ENCODE measurements at places on chromosomes 4 and X. TPM values are rescaled to one million over a fixed set of nuclear protein-coding genes. Genes with fewer than 3 reads are reported as not detected.
A peak's percentile ranks its signal among the peaks of the same experiment; 100 is the strongest.

The SGMS2 gene
- total RNA-seq: 11.2 TPM

The RTL5 gene
- 2.9 TPM for total RNA-seq

GRCh38 chrX:140866446-140866845 lies 135.9 kb upstream of the SPANXB1 start:
- no peaks in the 10 kb centered on the region for H3K36me3 ChIP-seq
- no peaks in the 10 kb centered on the region for H3K4me1 ChIP-seq
- H3K27ac ChIP-seq: no peak overlapping the region
- H3K27me3 ChIP-seq: no peaks in the 10 kb centered on the region
- H3K4me3 ChIP-seq: no peak overlapping the region

- H3K27me3 ChIP-seq: no peaks in the 10 kb centered on the region
- H3K36me3 ChIP-seq: no peaks in the 10 kb centered on the region
- no peaks in the 10 kb centered on the region for H3K4me1 ChIP-seq
- no peak overlapping the region for H3K4me3 ChIP-seq
- DNase-seq: peak; percentile 92
Observed at GRCh38 chr4:25299476-25300203, 12.9 kb upstream of the ZCCHC4 start.

- no peak for DNase-seq
- no peak overlapping the region for H3K4me3 ChIP-seq
- H3K27ac ChIP-seq: no peak overlapping the region
- no peaks in the 10 kb centered on the region for H3K36me3 ChIP-seq
- peaks cover 24% of the 10 kb centered on the region for H3K4me1 ChIP-seq
Observed at GRCh38 chrX:71256051-71256450, 2.1 kb upstream of the ZMYM3 start.

- H3K27ac ChIP-seq: no peak overlapping the region
- H3K4me1 ChIP-seq: no peaks in the 10 kb centered on the region
Observed at GRCh38 chrX:134658760-134659023, 421 bp upstream of the PLAC1 start.

DNA sequence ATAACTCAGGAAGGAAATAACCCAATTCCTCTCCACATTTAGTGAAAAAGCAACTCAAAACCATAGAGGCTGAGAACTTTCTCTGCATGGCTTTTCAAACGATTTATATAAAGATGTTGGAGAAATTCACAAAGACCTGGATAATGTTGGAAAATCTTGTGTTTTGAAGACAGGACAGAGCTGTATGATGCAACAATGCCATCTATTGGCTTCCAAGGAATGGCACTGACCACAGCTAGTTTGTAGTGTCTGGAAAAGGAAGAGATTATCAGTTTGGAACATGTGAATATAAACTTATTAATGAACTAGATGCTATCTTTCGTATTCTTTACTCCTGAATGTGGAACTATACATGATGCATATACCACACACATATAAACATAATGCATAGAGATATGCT lies 503.6 kb downstream of the IL1RAPL1 start:
- no peak overlapping the region for H3K27ac ChIP-seq
- no peaks in the 10 kb centered on the region for H3K4me1 ChIP-seq
- no peaks in the 10 kb centered on the region for H3K27me3 ChIP-seq
- no peak overlapping the region for H3K4me3 ChIP-seq
- no peak for DNase-seq

The XAGE1A gene
- total RNA-seq: not detected

The MAGEA12 gene
- total RNA-seq: not detected

DNA sequence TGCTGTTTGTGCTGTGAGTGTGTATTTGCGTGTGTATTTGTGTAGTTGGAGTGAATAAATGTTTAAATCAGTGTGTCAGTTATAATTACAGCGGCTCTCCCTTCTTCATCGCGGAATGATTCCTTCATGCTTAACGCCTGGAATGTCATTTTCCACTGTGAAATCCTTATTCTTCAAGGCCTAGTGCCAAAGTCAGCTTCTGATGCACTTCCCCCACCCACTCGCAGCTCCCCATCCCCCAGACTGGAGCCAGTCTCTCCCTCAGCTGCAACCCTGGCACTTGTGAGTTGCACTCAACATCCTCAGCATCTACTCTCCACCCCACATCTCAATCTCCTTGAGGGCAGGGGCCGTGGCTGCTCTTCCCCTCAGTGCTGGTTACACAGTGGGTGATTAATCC lies 583.0 kb downstream of the BCOR start:
- H3K4me3 ChIP-seq: no peak overlapping the region
- H3K36me3 ChIP-seq: no peaks in the 10 kb centered on the region
- H3K4me1 ChIP-seq: no peaks in the 10 kb centered on the region
- DNase-seq: peak; percentile 57

- no peaks in the 10 kb centered on the region for H3K27me3 ChIP-seq
- H3K4me3 ChIP-seq: no peak overlapping the region
- no peak overlapping the region for H3K27ac ChIP-seq
Observed at GRCh38 chrX:16664626-16665025, 14.7 kb downstream of the S100G start.

DNA sequence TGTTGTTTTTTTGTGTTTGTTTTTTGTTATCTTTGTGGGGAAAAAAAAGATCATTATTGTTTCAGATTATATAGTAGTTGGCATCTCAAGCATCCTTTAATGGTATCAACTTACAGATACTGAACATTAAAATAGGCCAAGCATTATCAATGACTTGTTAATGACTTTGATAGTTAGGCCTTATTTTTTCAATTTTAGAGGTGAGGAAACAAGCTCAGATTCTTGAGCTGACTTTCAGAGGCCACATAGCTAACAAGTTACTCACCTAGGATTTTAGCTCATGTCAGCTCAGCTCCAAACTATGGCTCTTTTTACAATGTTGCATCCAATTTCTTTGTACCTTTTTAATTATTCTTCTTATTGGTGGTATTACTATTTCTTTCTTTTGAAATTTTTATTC lies 471 bp upstream of the PLAC8 start:
- H3K27ac ChIP-seq: peak overlapping the region; percentile 83
- H3K36me3 ChIP-seq: no peaks in the 10 kb centered on the region
- peaks cover 8% of the 10 kb centered on the region for H3K4me1 ChIP-seq
- DNase-seq: no peak
- H3K4me3 ChIP-seq: no peak overlapping the region

- no peak overlapping the region for H3K27ac ChIP-seq
- H3K27me3 ChIP-seq: no peaks in the 10 kb centered on the region
- DNase-seq: no peak
- no peak overlapping the region for H3K4me3 ChIP-seq
Observed at GRCh38 chr4:185287031-185287430, 77.6 kb downstream of the SNX25 start.

DNA sequence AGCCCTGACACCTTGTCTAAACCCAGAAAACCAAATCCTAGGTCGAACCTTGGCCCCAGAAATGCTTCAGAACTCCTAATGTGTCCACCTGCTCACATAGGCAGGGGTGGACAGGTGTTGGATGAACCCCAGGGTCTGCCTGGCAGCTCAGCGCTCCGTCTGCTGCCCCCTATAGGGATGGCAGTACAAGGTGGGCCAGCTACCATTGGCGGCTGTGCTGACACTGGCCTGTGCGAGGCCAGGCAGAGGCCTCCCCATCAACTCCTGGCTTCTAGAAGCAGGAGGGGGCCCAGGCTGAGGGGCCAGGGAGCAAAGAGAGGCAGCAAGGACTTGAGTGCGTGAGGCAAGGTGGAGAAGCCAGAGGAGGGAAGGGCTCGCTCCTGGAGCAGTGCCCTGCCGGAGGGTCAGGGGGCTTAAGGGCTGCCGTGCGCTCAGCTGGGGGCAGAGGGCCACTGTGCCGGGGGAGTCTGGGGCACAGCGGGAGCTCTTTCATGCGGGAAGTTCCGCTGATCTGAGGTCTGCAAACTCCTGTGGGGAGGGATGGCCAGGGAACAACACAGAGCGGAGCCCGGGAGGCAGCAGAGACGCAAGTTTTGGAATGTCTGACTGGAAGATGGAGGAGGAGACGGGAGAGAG lies 20.6 kb downstream of the CCNQ start:
- no peak for DNase-seq
- H3K27me3 ChIP-seq: no peaks in the 10 kb centered on the region
- no peaks in the 10 kb centered on the region for H3K36me3 ChIP-seq
- H3K27ac ChIP-seq: no peak overlapping the region
- no peaks in the 10 kb centered on the region for H3K4me1 ChIP-seq
- H3K4me3 ChIP-seq: no peak overlapping the region

DNA sequence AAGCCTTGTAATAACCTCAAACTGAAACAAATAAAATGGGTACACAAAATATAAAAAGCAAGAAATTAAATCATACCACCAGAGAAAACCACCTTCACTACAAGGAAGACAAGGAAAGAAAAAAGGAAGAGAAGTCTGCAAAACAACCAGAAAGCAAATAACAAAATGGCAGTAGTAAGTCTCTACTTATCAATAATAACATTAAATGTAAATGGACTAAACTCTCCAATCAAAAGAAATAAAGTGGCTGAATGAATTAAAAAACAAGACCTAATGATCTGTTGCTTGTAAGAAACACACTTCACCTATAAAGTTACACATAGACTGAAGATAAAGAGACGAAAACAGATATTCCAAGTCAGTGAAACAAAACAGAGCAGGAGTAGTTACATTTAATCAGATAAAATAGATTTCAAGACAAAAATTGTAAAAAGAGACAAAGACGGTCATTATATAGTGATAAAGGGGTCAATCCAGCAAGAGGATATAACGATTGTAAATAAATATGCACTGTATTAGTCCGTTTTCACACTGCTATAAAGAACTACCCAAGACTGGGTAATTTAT lies 144.1 kb downstream of the MAB21L2 start:
- peaks cover 15% of the 10 kb centered on the region for H3K4me1 ChIP-seq
- H3K36me3 ChIP-seq: peaks cover 19% of the 10 kb centered on the region
- H3K4me3 ChIP-seq: no peak overlapping the region
- no peaks in the 10 kb centered on the region for H3K27me3 ChIP-seq
- H3K27ac ChIP-seq: no peak overlapping the region
- DNase-seq: no peak

- DNase-seq: no peak
- no peaks in the 10 kb centered on the region for H3K27me3 ChIP-seq
- H3K36me3 ChIP-seq: peaks cover 33% of the 10 kb centered on the region
- no peak overlapping the region for H3K27ac ChIP-seq
Observed at GRCh38 chr4:106287353-106287969, 28.5 kb downstream of the TBCK start.

The SPANXC gene
- not detected for total RNA-seq

The HPGD gene
- total RNA-seq: 93.3 TPM

The ALPK1 gene
- total RNA-seq: 37.5 TPM

GRCh38 chrX:37509349-37509748 lies 62.1 kb upstream of the LANCL3 start:
- H3K27ac ChIP-seq: no peak overlapping the region
- no peak overlapping the region for H3K4me3 ChIP-seq
- no peaks in the 10 kb centered on the region for H3K4me1 ChIP-seq
- H3K27me3 ChIP-seq: no peaks in the 10 kb centered on the region

GRCh38 chr4:39655876-39656275 lies 17.2 kb upstream of the SMIM14 start:
- H3K36me3 ChIP-seq: no peaks in the 10 kb centered on the region
- no peaks in the 10 kb centered on the region for H3K4me1 ChIP-seq
- no peaks in the 10 kb centered on the region for H3K27me3 ChIP-seq
- no peak for DNase-seq

The TMPRSS11B gene
- total RNA-seq: 1.5 TPM

- H3K36me3 ChIP-seq: no peaks in the 10 kb centered on the region
- H3K27me3 ChIP-seq: no peaks in the 10 kb centered on the region
- no peak for DNase-seq
- H3K27ac ChIP-seq: no peak overlapping the region
- no peak overlapping the region for H3K4me3 ChIP-seq
Observed at GRCh38 chr4:167000141-167000852, 234.0 kb downstream of the SPOCK3 start.

GRCh38 chrX:48576108-48576507 lies 1.8 kb downstream of the RBM3 start:
- H3K36me3 ChIP-seq: peaks cover 50% of the 10 kb centered on the region
- H3K27ac ChIP-seq: peak overlapping the region; percentile 96
- peak overlapping the region; percentile 72 for H3K4me3 ChIP-seq

GRCh38 chr4:110988722-110989121 lies 365.8 kb upstream of the PITX2 start:
- no peak overlapping the region for H3K27ac ChIP-seq
- DNase-seq: no peak
- H3K4me1 ChIP-seq: no peaks in the 10 kb centered on the region
- no peak overlapping the region for H3K4me3 ChIP-seq

The EVC2 gene
- 5.8 TPM for total RNA-seq

The VSIG1 gene
- 138 TPM for total RNA-seq

GRCh38 chr4:78862314-78862737 lies 76.9 kb downstream of the PAQR3 start:
- H3K27ac ChIP-seq: no peak overlapping the region
- peaks cover 18% of the 10 kb centered on the region for H3K36me3 ChIP-seq
- no peak overlapping the region for H3K4me3 ChIP-seq
- no peaks in the 10 kb centered on the region for H3K4me1 ChIP-seq
- DNase-seq: no peak

GRCh38 chr4:80035336-80035735 lies 37.7 kb downstream of the ANTXR2 start:
- DNase-seq: peak; percentile 70
- no peaks in the 10 kb centered on the region for H3K4me1 ChIP-seq
- no peaks in the 10 kb centered on the region for H3K27me3 ChIP-seq

DNA sequence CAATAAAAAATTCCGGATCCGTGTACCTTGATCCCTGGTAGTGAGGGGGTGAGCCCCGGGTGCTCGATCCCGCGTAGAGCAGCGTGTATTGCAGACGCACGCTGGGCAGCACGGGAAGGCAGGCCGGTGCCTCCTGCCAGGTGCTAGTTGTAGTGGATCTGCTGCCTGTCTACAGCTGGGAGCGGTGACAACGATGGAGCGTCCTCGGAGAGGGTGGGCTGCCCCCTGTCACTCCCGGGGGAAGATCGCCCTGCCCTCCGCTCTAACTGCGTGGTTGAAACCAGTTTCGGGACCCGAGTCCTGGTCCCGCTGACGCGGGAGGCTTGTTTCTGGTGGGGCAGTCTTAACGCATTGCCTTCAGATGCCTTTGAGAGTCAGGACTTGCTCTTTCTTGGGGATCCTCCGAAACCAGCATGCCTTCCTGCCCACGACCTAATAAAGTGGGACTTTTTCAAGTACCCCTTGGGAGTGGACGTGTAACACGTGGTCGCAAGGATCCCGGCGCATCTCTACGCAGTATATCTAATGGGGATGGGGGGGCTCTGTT lies 2.7 kb upstream of the NKX6-1 start:
- H3K27ac ChIP-seq: no peak overlapping the region
- H3K4me1 ChIP-seq: peaks cover 40% of the 10 kb centered on the region
- DNase-seq: no peak
- H3K4me3 ChIP-seq: no peak overlapping the region
- H3K27me3 ChIP-seq: peaks cover 100% of the 10 kb centered on the region

DNA sequence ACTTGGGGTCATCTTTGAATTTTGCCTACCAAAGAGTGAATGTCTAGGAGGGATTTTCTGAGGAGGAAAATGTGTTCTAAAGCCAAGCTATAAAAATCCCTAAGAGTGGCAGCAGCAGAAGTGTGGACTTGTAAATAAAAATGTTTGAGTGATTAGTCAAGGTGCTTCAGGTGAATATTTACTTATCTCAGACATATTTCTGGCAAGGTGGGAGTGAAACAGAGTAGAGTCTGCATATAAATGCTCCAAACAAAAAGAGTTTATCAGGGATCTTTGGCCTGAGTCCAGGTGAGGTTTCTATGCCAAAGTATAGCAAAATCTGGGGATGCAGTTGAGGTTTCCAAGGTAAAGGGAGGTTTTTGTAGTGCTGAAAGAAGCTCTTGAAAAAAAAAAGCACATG lies 19.7 kb downstream of the CYSLTR1 start:
- no peak for DNase-seq
- H3K4me1 ChIP-seq: no peaks in the 10 kb centered on the region
- H3K27me3 ChIP-seq: no peaks in the 10 kb centered on the region
- no peak overlapping the region for H3K27ac ChIP-seq
- H3K36me3 ChIP-seq: no peaks in the 10 kb centered on the region
